ENCODE measurements at places on chromosomes 6 and 20. TPM values are rescaled to one million over a fixed set of nuclear protein-coding genes. Genes with fewer than 3 reads are reported as not detected.

The OR2J3 gene
- polyA plus RNA-seq, result not detected

The RIPPLY2 gene
- polyA plus RNA-seq, result 5.0 TPM

The CD24 gene
- 2,264 TPM for polyA plus RNA-seq

The FIG4 gene
- 35.4 TPM for polyA plus RNA-seq

The FLRT3 gene
- 3.2 TPM for polyA plus RNA-seq

The GPSM3 gene
- 1.2 TPM for polyA plus RNA-seq

The CD109 gene
- polyA plus RNA-seq, result 0.07 TPM

The PGC gene
- not detected for polyA plus RNA-seq

The WASF1 gene
- polyA plus RNA-seq, result 89.7 TPM

The HLA-G gene
- polyA plus RNA-seq, result not detected

The GRM1 gene
- 2.9 TPM for polyA plus RNA-seq

The DEFB114 gene
- not detected for polyA plus RNA-seq

The EEF1A2 gene
- polyA plus RNA-seq, result 208 TPM

The GLP1R gene
- polyA plus RNA-seq, result not detected

The CLPSL1 gene
- not detected for polyA plus RNA-seq

The E2F3 gene
- 3.9 TPM for polyA plus RNA-seq

The CAP2 gene
- polyA plus RNA-seq, result 11.8 TPM

The CYB5R4 gene
- polyA plus RNA-seq, result 18.0 TPM

The CGAS gene
- polyA plus RNA-seq, result 0.10 TPM

The BCAS1 gene
- polyA plus RNA-seq, result not detected

The RGS17 gene
- 44.9 TPM for polyA plus RNA-seq

The CST3 gene
- 52.4 TPM for polyA plus RNA-seq

The GSTA5 gene
- polyA plus RNA-seq, result not detected

The SPATS1 gene
- not detected for polyA plus RNA-seq

The SLC18B1 gene
- 3.5 TPM for polyA plus RNA-seq

The FUT9 gene
- 18.5 TPM for polyA plus RNA-seq

The TINAG gene
- polyA plus RNA-seq, result not detected

The CST4 gene
- polyA plus RNA-seq, result not detected

The CLVS2 gene
- polyA plus RNA-seq, result 12.9 TPM

The NKX2-2 gene
- not detected for polyA plus RNA-seq

The GPRC6A gene
- polyA plus RNA-seq, result not detected

The NRSN1 gene
- 24.5 TPM for polyA plus RNA-seq

The PDE7B gene
- 5.9 TPM for polyA plus RNA-seq

The CALHM5 gene
- polyA plus RNA-seq, result not detected

The FNDC11 gene
- 5.2 TPM for polyA plus RNA-seq

The CYP39A1 gene
- 2.0 TPM for polyA plus RNA-seq

The MMUT gene
- polyA plus RNA-seq, result 24.0 TPM

The DYNLT2 gene
- 1.8 TPM for polyA plus RNA-seq

The RAB22A gene
- 14.5 TPM for polyA plus RNA-seq

The ELOVL4 gene
- polyA plus RNA-seq, result 47.9 TPM

The HRH3 gene
- polyA plus RNA-seq, result 2.8 TPM

The RBM24 gene
- polyA plus RNA-seq, result 4.9 TPM

The SMOC2 gene
- 1.2 TPM for polyA plus RNA-seq

The GPX5 gene
- not detected for polyA plus RNA-seq

The SSTR4 gene
- not detected for polyA plus RNA-seq

The GPLD1 gene
- polyA plus RNA-seq, result 14.3 TPM

The SMIM8 gene
- polyA plus RNA-seq, result 27.5 TPM

The ORC3 gene
- polyA plus RNA-seq, result 40.4 TPM

The ASIP gene
- not detected for polyA plus RNA-seq

The CDH22 gene
- 2.5 TPM for polyA plus RNA-seq

The PSMB8 gene
- polyA plus RNA-seq, result not detected

The DLL1 gene
- polyA plus RNA-seq, result 24.6 TPM

The CNR1 gene
- 512 TPM for polyA plus RNA-seq

The CTAGE9 gene
- not detected for polyA plus RNA-seq

The CASS4 gene
- polyA plus RNA-seq, result not detected

The LY6G6D gene
- not detected for polyA plus RNA-seq

The DEFB110 gene
- not detected for polyA plus RNA-seq

All from neural cell (in vitro differentiated cells).